Ovary (tissue), 10 donors: ENCODE measurements at places on chromosomes 6 and 20. TPM values are rescaled to one million over a fixed set of nuclear protein-coding genes. Genes with fewer than 3 reads are reported as not detected.

- DNase-seq: no peak
Measured at GRCh38 chr20:33081411-33082154, 2.1 kb downstream of the BPIFB4 start.

DNA sequence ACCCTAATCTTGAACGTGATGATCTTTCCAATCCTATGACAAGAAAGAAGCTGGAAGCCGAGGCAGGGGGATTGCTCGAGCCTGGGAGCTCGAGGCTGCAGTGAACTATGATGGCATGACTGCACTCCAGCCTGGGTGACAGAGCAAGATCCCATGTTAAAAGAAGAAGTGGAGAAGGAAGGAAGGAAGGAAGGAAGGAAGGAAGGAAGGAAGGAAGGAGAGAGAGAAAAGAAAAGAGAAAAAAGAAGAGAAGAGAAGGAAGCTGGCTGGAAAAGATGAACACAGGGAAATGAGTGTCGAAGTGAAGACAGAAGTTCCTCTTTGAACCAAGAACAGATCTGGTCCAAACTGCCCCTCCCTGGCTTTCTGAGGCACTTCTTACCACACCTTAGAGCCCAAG, 136.0 kb upstream of the PRND start:
- DNase-seq: no peak

DNA sequence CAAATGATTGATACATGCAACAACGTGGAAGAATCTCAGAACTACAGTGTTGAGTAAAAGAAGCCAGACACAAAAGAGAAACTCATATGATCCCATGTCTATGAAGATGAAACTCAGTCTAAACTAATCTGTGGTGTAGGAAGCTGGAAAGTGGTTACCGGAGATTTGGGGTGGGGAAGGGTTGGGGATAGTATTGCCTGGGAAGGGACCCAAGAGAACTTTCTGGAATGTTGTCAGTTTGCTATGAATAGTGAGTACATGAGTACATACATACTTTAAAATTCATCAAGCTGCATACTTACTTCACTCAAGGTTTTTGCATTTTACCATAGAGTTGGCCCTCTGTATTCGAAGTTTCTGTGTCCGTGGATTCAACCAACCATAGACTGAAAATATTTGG, 106.0 kb downstream of the SAMD5 start:
- DNase-seq: no peak

DNA sequence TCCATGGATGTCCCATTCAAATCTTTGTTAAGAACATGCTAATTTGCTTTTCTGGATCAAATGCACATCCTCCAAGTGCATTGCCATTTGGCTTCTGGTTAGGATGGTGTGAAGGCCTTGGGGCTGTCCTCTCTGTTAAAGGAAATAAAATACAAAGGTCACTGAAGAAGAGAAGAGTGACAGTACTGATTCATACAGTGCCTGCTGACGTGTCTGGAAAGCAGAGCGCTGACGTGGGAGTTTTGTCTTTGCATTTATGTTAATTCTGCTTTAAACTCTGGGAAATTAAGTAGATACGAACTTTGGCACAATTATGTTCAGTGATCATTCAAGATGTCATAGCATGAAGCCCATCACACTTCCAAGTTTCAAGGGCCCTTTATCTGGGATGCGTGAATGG, 33.2 kb downstream of the SYNDIG1 start:
- no peak for DNase-seq

- DNase-seq: peak; percentile 53
Measured at GRCh38 chr20:50281831-50282591, 91.4 kb downstream of the CEBPB start.

DNA sequence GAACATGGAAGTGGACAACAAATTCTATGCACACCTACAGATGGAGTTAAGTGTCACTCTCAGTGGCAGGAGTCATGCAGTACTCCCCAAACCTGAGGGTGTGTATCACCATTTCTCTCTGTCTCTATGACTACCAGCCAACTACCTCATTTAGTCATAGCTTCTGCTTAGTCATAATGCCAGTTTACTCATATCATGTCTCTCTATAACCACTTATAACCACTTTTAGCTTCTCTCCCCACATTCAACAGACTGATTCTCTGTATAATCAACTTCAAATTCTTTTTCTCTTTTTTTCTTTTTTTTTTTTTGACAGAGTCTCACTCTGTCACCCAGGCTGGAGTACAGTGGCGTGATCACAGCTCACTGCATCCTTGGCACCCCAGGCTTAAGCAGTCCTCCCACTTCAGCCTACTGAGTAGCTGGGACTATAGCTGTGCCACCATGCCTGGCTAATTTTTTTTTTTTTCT, 13.8 kb upstream of the GTF3C6 start:
- DNase-seq: no peak

GRCh38 chr20:41179961-41180360, 42.6 kb downstream of the PLCG1 start:
- DNase-seq: no peak

DNA sequence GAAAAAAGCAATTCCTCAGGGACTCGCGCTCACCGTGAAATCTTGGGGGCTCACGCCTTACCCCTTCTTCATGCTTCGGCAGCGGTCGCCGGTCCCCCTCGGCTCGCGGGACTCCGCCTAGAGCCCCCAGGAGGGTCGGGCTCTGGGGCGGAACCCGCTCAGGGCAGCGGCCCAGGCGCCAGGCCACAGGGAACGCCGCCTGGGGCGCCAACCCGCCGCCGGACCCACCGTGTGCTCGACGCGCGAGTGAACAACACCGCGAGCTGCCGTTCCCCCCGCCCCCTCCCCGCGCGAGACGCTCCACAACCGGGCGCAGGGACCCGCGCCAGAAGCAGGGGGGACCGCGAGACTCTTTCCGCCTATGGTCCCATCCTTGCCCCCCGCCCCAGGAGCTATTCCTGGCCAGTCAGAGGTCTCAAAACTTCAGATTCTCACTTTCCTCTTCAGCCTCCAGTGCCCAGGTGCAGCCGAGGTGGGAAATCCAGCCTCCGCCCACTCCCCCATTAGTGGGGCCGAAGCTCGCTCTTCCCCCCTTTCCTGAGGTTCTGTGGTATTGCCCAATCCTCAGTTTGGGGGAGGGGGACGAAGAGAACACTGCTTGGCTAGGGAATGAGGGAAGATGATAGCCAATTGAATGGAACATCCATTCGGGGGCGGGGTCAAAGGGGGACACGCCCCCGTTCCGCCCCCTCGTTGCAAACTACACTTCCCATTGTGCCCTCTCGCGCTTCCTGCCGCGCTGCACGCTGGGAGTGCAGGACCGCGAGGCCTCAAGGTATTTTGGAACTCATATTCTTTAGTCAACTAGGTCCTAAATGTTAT, at the start of gene WASF1:
TSS of gene WASF1 (minus strand) at position 265 of the 822 bp plus-strand sequence. CDS start 52,069 bp downstream, outside the sequence.
- peak; percentile 94 for DNase-seq

GRCh38 chr6:14665827-14666724, 548.5 kb downstream of the CD83 start:
- no peak for DNase-seq

GRCh38 chr6:53010504-53010903, 15.4 kb upstream of the GSTA4 start:
- DNase-seq: no peak

SLC17A3 gene
- total RNA-seq: 0.10 TPM

PTK6 gene
- 0.15 TPM for total RNA-seq
